NCI-H460 (cell line): ENCODE measurements at places on chromosomes 3 and 15. TPM values are rescaled to one million over a fixed set of nuclear protein-coding genes. Genes with fewer than 3 reads are reported as not detected.

Gene PPM1M
- 11.1 and 13.9 TPM in 2 replicates for total RNA-seq

Gene SKOR1
- 0.05 and 0.17 TPM in 2 replicates for total RNA-seq

Gene POPDC2
- total RNA-seq, result 0.38 TPM in 1 of 2 replicates, not detected in the other

Gene RTP1
- total RNA-seq, result not detected in 2 replicates

Gene PDE8A
- 39.7 and 44.6 TPM in 2 replicates for total RNA-seq

Gene ARNT2
- 0.78 and 1.0 TPM in 2 replicates for total RNA-seq

Gene CCNB2
- 81.1 TPM in 2 replicates for total RNA-seq

Gene CAND2
- 0.12 and 0.57 TPM in 2 replicates for total RNA-seq

Gene CD86
- not detected in 2 replicates for total RNA-seq

Gene PPP1R14D
- total RNA-seq, result not detected in 2 replicates

Gene C3orf49
- total RNA-seq, result 31.1 and 34.7 TPM in 2 replicates

Gene KBTBD8
- 0.72 and 1.7 TPM in 2 replicates for total RNA-seq

Gene HACD2
- total RNA-seq, result 21.3 and 25.4 TPM in 2 replicates

Gene ALCAM
- total RNA-seq, result 72.7 and 73.9 TPM in 2 replicates

Gene MAP2K5
- 7.4 and 13.5 TPM in 2 replicates for total RNA-seq

Gene MESP2
- not detected in 2 replicates for total RNA-seq

Gene SLC24A5
- not detected in 2 replicates for total RNA-seq

Gene CELSR3
- 0.79 and 1.4 TPM in 2 replicates for total RNA-seq

Gene OR5K3
- total RNA-seq, result not detected in 2 replicates

Gene TM4SF4
- 0.10 TPM in 1 of 2 replicates, not detected in the other for total RNA-seq

Gene GRAMD2A
- total RNA-seq, result 0.25 and 0.43 TPM in 2 replicates

Gene C2CD4A
- total RNA-seq, result 0.63 and 0.72 TPM in 2 replicates

Gene RHCG
- 0.59 and 0.78 TPM in 2 replicates for total RNA-seq

Gene PROS1
- total RNA-seq, result 29.2 and 31.1 TPM in 2 replicates

Gene IL5RA
- total RNA-seq, result 0.06 TPM in 1 of 2 replicates, not detected in the other

Gene PAQR9
- 0.29 and 0.47 TPM in 2 replicates for total RNA-seq

Gene ATP13A4
- not detected in 2 replicates for total RNA-seq

Gene IQCF5
- total RNA-seq, result not detected in 2 replicates

Gene AQP9
- total RNA-seq, result not detected in 2 replicates

Gene TEX9
- total RNA-seq, result 3.5 and 6.6 TPM in 2 replicates

Gene SLC12A1
- not detected in 2 replicates for total RNA-seq

Gene CKMT1B
- 1.5 and 2.4 TPM in 2 replicates for total RNA-seq

Gene LIPC
- total RNA-seq, result not detected in 2 replicates

Gene SEMA6D
- total RNA-seq, result 0.02 and 0.09 TPM in 2 replicates

Gene SLC6A1
- total RNA-seq, result not detected in 2 replicates
